ELR (cell line): ENCODE measurements at places on chromosomes 4 and X.

GRCh38 chr4:56680266-56680665 lies 830 bp downstream of the HOPX start:
- DNase-seq, result no peak

DNA sequence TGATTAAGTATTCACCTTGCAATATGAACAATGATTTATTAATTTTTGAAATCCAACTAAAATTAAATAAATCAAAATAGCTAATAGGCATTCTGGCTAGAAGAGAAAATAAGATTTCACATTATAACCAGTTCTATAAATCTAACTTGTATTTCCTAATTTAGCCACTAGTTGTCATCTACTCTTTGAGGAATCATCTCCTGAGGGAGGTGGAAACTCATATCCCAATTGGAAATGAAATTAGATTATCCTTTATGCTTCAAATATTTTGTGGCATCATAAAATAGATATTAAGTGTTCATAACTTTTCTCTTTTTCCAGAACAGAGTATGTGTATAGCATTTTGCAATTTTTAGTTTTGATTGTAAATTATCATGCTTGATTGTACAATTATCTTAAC lies 558.5 kb upstream of the DIAPH2 start:
- no peak for DNase-seq

DNA sequence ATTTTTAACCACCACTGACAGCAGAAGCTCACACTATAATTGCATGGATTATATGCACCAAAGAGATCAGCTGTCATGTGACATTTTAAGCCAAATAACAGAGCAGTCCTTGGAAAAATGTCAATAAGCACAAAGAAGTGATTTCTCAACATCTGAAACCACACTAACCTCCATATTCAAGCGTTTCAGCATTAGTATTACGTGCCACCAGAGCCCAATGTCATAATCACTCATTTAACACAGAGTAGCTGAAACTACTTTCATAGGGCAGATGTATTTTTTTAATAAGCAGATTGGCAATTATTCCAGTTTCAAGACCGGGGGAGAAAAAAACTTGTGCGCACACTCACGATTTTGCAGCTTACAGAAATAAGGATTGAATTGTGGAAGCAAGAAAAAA lies 76.6 kb downstream of the SH3KBP1 start:
- DNase-seq, result no peak

GRCh38 chrX:1591863-1592469 lies 562 bp downstream of the AKAP17A start:
- DNase-seq, result peak; percentile 25

GRCh38 chr4:106530024-106530361 lies 161.4 kb upstream of the GIMD1 start:
- DNase-seq, result no peak

DNA sequence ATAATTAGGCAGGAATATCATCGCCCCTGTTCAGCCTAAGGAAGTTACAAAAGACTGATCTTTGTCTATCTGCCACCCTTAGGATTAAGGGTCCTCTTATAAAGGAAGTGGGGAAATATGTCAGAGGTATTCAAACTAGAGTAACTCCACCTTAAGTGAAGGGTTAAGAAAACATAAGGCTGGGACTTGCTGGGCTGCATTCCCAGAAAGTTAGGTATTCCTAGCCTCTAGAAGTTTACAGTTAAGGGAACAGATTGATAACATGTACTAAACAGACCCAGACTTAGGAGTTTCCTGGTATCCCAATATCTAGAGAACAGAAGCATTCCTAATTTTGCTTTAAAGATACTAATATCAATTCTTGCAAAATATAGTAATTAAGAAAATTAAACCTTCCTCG lies 6.0 kb downstream of the CXCL2 start:
- no peak for DNase-seq

DNA sequence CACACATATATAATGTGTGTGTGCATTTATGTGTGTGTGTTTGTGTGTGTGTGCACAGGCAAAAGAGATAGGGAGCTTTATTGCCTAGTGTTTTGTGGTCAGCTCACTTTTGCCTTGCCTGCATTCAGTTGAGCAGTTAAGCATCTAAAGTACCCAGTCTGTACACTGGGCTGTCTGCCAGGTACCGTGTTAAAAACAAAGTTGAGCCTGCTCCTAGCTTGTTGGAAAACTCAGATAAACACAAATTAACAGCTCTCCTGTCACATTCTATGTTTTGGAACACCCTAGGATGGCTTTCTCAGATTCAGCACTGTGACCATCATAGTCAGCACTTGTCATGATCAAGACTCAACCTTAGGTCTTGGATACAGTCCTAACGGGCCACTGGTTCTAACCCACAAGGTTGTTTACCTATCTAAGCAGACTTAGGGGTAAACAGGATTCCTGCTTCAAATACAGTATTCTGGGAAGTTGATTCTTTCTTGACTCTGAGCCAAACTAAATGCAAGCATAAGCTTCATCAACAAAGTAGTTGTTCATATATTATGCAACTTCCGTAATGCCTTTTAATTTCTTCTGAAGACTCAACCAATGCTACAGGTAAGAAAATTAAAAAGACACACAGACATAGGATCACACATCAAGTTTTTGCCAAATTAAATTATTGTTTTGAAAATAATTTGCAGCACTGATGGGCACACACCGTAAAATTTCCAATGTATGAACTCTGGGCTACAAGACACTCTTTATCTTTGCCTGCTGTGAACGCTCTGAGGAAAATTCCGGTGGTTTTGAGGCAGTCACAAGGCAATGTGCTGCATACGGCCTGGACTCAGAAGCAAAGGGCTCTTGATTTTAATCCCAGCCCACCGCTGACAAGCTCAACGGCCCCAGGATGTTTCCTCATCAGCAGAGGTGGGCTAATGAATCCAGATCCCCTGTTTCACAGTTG lies 11.3 kb upstream of the CD99 start:
- DNase-seq, result no peak

GRCh38 chr4:37220685-37221084 lies 23.9 kb upstream of the NWD2 start:
- no peak for DNase-seq

DNA sequence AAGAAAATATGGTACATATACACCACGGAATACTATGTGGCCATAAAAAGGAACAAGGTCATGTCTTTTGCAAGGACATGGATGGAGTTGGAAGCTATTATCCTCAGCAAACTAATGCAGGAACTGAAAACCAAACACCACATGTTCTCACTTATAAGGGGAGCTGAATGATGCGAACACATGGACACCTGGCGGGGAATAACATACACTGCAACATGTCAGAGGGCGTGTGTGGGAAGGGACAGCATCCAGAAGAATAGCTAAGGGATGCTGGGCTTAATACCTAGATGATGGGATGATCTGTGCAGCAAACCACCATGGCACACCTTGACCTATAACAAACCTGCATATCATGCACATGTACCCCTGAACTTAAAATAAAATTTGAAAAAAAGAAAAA lies 19.5 kb upstream of the CNKSR2 start:
- no peak for DNase-seq

GRCh38 chr4:22410645-22411247 lies 105.1 kb downstream of the ADGRA3 start:
- DNase-seq, result peak; percentile 49

DNA sequence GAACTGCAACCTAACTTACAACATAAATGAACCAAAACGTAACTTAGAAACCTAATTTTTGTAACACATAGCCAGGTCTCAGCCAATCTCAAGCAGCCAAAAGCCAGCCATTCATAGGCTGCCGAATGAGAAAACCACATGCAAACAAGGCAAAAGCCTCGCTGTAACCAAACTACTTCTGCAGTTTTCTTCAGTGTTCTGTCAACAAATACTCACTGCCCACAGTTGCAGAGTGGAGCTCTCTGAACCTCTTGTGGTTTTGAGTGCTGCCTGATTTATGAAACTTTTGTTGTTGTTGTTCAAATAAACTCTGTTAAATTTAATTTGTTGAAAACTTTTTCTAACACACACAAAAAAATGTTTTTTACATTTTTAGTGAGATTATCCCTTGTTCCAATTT lies 251.2 kb downstream of the PAPSS1 start:
- DNase-seq, result no peak

GRCh38 chr4:6509587-6509986 lies 37.2 kb upstream of the PPP2R2C start:
- DNase-seq, result peak; percentile 4

DNA sequence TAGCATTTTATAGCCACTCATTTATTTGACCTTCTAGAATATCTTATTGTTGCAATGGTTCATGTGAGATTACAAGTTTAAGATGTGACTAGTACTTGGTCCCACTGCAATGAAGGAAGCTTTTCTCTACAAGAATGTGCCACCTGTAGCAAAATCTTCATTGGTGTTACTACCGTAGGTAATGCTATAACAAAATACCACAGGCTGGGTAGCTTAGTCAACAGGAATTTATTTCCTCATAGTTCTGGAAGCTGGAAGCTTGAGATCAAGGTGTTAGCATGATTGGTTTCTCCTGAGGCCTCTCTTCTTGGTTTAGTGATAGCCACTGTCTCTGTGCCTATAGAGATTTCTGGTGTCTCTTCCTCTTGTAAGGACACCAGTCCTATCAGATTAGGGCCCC lies 441.0 kb downstream of the GPM6A start:
- DNase-seq, result peak; percentile 31

DNA sequence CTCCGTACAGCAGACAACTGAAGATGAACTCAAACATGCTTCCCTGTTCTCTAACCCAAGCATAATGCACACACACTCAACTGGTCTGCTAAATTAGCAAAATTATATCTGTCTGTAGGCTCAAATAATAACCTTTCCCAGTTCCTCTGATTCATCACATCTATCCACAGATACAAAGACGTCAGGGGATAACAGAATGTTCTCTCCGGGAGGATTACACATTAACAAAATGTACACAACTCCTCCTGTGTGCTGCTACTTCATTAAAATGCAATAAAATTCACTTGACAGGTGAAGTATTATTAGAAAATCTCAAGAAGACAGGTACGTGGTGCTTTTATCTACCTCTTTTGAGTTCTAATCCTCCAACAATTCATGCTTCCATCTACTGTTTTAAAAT lies 57.4 kb downstream of the FAT1 start:
- no peak for DNase-seq

DNA sequence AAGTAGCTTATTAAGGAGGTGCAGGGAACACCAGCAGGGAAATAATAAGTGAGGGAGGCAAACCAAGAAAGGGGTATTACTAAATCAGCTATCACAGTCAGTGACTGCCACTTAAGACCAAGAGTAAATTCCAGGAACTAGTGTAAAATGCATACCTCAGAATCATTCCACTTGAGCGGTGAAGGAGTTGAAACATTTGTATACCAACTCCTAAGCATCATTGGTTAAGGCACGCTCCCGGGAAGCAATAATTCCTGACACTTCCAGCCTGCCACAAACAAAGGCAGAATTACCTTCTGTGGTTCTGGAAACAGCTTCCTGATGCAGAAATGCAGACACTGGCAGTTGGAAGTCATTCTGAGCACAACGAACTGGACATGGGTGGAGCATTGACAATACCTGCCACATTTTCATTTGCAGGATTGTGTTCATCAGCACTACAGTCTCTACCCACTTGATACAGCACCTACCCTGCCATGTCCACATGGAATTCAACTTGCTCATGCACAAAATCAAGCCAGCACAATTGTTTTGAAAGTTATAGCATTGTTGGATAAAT lies 82.1 kb downstream of the PPP1R2C start:
- DNase-seq, result no peak

GRCh38 chr4:152999346-153000075 lies 63.4 kb downstream of the FHDC1 start:
- DNase-seq, result no peak

DNA sequence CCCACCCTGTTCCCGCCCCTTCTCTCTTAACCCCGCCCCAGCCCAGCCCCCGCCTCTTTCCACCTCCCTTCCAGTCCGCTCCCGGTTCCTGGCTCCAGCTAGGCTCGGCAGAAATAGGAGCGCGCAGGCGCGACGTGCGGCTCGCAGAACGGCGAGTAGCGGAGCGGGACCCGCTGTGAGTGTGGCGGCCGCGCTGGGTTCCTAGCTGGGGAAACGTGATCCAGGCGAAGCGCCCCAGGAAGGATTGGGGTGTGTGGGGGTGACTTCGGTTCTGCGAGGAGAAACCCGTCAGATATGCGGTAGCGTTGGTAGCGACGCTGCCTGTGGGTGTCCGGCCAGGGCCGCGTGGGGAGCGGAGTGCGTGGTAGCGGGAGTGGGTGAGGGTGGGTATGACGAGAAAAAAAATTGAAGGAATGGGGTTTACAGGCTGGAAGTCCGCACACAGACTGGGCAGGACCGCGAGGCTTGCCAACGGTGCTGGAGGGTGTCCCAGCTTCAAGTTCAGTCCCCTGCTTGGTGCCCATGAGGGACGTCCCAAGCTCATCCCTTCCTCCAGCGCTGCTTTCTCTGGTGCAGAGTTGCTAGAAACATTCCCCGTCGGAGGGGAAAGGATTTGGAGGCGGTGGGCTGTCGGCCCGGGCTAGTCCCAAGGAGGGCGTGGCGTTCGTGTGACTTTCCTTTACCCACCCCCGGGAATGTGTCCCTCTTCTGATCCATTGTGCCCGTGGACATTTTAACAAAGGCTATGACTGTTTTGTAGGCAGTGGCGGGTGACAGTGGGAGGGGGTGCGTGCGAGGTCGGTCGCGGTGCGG lies at the start of gene PRRG1:
PRRG1 (plus strand) TSS at position 144 of the 813 bp plus-strand sequence. CDS start 56,886 bp downstream, outside the sequence.
- peak; percentile 84 for DNase-seq

- DNase-seq, result no peak
Measured at GRCh38 chr4:6565691-6566390, 9.1 kb upstream of the MAN2B2 start.

- DNase-seq, result peak; percentile 40
Measured at GRCh38 chr4:175540151-175540550, 271.9 kb downstream of the GPM6A start.

GRCh38 chr4:69910016-69910782 lies 20.7 kb upstream of the CSN1S1 start:
- peak; percentile 4 for DNase-seq

DNA sequence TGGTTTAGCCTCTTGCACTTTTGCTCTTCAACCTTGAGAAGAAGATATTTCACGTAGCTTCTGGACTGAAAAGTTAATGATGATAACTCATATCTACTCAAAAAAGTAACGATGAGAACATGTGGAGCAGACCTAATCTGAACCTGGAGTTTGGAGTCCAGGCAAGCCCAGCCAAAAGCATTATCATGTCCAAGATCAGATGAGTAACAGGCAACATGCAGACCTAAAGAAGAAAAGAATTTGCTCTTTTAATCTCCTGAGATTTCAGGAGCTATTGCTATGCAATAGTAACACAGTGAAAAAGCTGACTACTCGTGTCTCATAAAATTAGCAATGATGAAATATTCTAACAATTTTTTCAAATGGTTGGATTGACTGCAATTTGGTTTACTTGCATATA lies 21.8 kb upstream of the PPA2 start:
- no peak for DNase-seq

GRCh38 chrX:120791013-120791643 lies 84.5 kb downstream of the CT47B1 start:
- peak; percentile 62 for DNase-seq
